ENCODE measurements at places on chromosomes 5 and 9.

DNA sequence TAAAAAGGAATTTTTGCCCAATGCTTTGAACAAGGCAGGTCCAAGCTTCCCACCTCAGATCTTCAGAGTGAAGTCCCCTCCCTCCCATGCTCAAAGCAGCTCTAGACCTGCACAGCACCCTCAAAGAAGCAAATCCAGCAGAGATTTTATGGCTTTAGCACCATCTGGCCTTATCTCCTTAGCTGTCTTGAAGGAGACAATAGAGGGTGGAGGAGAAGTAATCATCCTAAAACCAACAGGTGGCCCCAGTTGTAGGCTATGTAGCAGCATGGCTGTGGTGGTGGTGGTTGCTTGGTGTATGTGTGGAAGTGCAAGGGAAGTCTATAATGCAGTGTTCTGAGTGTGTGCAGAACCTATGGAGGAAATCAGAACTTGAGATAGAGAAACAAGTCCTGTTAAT is 140.1 kb downstream of the GRIA1 start:
- no peak for DNase-seq

- no peak for DNase-seq
Observed at GRCh38 chr5:110366716-110367115, 359.8 kb downstream of the TMEM232 start.

DNA sequence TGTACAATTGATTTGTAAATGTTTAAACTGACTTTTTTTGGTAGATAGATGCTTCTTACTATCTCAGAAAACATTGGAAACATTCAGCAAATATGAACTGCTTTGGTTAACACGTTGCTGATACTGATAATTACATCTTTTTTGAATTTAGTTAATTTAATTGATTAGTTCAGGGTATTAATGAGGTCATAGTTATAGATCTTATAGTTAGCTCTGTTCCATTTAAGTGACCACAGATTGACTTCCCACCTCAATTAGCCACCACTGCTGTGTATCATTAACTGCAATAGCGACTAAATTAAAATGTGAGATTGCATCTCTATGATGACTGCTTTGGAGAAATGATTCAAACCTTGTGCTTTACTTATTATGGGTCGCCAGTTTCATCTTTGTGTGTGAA is 407.1 kb upstream of the EDIL3 start:
- no peak for DNase-seq

- DNase-seq, result no peak
Observed at GRCh38 chr5:16265141-16265540, 85.5 kb upstream of the MARCHF11 start.

GRCh38 chr5:107975568-107975967 is 304.8 kb upstream of the EFNA5 start:
- DNase-seq, result no peak

DNA sequence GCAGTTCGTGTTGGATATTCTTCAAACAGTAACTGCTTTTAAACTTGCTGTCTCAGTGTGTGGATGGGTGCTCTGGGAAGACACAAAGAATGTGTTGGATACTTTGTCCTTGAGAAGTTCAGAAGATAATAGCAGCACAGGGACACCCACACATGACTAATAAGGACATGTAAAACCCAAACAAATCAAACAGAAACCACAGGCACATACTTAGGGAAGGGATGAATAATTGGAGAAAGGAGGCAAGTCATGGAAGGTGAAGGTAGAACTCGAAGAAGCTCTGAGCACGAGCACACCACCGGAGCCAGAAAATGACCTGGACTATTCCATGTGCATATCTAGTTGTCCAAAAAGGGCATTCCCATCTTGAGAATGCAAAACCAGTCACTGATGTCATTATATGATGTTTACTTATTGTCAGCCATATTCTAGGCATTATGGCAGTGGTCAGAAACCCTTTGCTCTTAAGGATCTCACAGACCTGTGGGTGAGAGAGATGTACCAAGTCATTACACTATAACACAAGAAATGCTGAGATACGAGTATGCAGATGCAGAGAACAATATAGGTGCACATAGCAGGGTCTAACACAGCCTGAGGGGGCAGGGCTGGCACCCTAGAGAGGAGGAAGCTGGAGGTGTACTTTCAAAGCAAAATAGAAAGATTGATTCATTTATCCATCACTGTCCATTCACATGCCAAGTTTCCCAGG is 152.9 kb downstream of the PIK3R1 start:
- DNase-seq, result no peak

- no peak for DNase-seq
Observed at GRCh38 chr5:50866415-50866814, 200.0 kb downstream of the PARP8 start.

GRCh38 chr5:78597068-78597973 is 51.3 kb downstream of the LHFPL2 start:
- no peak for DNase-seq

DNA sequence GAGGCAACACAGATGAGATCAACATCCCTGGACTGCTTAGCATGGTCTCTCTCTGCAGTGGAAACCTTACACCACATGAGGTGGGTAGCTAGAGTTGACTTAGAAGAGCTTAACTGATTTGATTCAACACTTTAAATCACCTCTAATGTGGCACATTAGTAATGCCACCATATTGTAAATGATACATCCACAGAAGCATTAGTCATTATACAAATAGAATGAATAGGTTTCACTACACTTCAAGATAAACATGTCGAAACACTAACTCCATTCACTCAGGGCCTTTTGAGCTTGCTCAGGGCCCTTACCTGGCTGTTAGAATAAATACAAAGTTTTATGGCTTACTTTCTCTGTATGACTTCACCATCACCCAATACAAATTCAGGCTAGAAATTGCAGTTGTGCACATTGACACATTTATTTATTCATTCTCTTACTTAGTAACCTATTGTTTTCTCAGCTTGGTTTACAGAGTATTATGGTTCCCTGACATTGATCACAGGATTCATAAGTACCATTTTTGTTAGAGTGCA is 9.3 kb upstream of the SMAD5 start:
- no peak for DNase-seq

DNA sequence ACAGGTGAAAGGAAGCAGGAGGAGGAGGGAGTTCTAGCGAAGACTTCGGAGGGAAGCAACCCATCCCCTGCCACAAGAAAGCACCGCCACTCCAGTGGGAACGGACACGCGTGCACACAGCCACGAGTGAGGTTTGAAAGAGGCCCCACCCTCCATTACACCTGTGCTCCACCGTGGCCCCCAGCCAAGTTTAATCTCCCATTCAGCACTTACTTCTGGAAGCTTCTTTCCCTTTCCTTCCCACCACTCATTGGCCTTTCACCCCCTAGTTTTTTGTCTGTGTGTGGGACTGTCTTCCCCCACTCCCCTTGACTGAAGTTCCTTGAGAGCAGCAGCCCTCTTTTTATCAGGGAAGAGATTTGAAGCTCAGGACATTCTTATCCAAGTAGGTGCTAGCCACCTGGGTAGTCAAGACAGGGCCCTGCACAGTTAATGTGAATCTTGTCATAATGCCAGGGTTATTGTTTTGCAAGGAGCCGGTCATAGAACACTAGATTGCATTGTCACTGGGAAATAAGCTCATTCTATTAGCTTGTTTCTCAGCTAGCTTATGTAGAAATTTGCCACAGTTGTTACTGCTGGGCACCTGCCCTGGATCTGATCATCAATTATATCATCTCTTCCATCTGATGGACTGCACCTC is 256.0 kb downstream of the DOCK8 start:
- no peak for DNase-seq

- DNase-seq, result no peak
Observed at GRCh38 chr9:125922854-125923253, 175.7 kb downstream of the PBX3 start.

GRCh38 chr9:5002811-5003210 is 17.7 kb downstream of the JAK2 start:
- DNase-seq, result no peak

GRCh38 chr9:131875828-131876485 is 136.1 kb upstream of the RAPGEF1 start:
- no peak for DNase-seq

DNA sequence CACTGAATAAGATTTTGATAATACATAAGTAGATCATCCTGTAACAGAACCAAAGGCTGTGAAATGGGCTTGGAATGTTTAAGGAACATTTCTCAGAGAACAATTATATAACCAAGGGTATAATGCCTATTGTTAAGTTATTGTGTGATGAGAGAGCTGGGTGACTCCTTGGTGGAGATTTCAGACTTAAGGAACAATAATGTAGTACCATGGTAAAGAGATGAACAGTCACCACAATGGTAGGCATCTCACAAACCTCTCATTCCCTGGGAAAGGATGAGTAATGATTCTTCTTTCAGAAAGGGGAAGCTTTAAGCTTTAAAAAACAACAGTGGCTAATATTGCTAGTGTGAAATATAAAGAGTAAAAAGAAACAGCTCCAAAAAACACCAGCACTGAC is 147.4 kb downstream of the TRIM36 start:
- DNase-seq, result no peak

- DNase-seq, result no peak
Observed at GRCh38 chr9:86079421-86079831, 19.9 kb downstream of the GOLM1 start.

GRCh38 chr9:22033012-22033630 is 24.0 kb upstream of the CDKN2B start:
- DNase-seq, result no peak

DNA sequence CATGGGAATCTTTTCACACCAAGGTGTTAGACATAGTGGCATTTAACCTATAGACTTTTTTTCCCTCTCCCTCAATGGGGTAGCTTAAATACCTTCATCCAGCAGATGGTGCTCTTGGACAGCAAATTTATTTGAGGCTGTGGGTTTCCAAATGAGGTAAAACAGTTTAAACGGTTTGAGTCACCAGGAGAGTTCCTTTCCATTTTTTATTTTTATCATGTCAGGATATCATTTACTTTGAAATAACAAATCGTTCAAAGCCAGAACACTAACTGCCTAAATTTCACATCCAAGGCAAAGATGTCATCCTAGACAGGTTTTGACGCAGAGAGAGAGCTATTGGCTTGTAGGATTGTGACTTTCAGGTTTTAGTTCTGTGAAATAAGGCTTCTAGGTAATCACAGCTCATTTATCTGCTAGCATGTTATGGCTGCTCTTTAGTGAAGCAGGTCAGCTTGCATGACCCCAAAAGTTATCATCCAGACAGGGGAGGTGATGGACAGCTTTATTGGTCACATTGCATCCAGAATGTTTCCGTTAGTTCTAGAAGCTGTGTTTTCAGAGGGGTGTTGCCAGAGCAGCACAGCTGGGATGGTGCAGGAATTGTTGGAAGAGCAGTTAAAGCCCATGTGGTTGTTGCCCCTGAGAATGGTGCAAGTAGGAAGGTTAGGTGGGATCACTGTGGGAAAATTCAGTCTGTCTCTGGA is 69.8 kb downstream of the KDM4C start:
- DNase-seq, result no peak

DNA sequence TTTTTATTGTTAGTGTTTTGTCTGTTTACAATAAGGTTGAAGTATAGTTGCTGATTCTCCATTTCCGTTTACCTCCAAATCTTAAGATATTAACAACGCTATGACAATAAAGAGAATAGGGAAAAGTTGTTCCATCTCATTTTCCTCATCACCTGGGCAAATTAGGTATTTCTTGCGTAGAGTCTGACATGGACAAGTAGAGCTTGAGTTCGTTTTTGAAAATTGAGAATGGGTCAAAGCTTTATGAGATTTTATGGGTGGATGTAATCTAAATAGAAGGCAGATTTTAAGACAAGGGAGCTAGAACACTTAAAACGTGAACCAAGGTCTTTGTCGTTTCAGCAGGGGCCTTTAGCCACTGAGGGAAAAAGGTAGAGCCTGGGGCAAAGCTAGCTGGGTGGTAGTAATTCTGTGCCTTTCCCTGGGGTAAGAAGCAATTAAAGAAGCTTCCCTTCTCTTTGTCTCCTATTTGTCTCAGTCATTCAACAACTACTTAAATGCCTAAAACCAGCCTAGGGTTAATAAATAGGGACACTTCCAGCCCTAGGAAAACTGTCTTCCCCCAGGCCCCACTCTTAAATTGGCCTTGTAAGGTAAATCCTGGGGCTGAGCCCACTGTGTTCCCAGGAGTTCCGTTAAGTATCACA is 551 bp upstream of the CAAP1 start:
- no peak for DNase-seq

DNA sequence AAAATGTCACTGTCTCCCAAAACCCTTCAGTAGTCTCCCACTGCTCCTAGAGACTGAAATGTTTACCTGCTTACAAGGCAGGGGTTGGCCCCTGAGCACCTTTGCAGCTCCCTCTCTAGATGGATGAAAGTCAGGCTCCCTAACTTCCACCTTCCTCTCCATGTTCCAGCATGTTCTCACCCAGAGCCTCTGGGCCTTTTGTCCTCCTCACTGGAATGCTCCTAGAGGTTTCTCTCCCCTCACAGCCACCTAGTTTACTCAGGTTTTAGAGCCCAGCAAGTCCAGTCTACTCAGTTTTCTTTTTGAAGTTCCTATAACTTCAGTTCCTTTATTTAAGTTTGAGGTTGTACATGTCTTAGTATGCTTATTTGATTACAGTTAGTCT is 815 bp upstream of the URM1 start:
- DNase-seq, result no peak

GRCh38 chr5:36177715-36178523 is 26.0 kb downstream of the SKP2 start:
- no peak for DNase-seq

- no peak for DNase-seq
Observed at GRCh38 chr9:120888626-120889025, 11.6 kb upstream of the PHF19 start.

DNA sequence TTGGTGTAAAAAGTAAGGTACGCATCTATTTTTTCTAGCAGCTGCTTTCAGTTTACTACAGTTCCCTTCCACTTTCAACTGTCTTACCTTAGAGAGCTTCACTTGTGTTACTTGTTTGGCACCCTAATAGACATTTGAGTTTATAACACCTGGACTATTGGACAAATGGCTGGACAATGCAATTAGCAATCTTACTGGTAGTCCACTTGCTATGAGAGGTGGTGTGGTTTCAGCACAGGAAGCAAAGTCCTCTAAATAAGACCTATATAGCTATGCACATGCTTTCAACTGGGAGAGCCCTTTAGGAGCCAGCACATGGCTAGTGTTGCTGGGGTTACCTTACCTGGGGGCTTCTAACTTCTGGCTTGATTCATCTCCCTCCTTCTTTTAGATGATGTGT is 119.6 kb upstream of the RANBP3L start:
- no peak for DNase-seq

GRCh38 chr9:128587453-128587852 is 35.1 kb downstream of the SPTAN1 start:
- DNase-seq, result no peak

DNA sequence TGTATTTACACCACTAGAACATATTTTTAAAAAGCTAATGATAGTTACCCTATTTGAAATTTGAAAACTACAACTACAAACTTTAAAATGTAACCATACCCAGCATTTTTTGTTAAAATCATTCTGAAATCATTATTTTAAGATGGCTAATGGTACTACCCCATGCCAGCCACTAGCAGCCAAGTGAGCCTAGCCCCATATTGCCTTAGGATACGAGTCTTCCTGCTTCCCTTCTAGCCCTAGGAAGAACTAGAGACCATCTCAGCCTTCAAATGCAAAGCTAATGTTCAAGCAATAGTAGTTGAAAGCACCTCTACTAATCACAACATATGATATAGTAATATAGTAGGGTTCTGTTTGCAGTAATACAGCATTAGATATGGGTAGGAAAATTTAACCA is 24.0 kb upstream of the VCAN start:
- no peak for DNase-seq

Data from left forelimb (tissue), 1 donor.